ENCODE measurements at places on chromosomes 7 and 10. TPM values are rescaled to one million over a fixed set of nuclear protein-coding genes. Genes with fewer than 3 reads are reported as not detected.

GRCh38 chr10:96832721-96833219 is 672 bp downstream of the LCOR start:
- peak; percentile 44 for DNase-seq

- DNase-seq = no peak
Measured at GRCh38 chr10:19048891-19049290, 290 bp downstream of the MALRD1 start.

DNA sequence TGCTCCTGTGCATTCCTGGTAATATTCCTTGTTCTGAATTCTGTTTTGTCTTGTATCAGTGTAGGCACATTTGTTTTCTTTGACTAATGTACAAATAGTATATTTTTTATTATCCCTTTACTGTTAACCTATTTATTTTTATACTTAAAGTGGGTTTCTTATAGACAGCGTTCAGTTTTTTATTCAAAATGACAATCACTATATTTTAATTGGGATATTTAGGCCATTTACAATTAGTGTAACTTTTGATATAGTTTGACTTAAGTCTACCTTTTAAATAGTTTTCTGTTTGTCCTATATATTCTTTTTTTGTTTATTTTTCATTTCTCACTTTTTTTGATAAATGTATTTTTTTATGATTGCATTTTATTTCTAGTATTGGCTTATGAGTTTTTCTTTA is 219.8 kb downstream of the DNAJB9 start:
- DNase-seq = no peak

DNA sequence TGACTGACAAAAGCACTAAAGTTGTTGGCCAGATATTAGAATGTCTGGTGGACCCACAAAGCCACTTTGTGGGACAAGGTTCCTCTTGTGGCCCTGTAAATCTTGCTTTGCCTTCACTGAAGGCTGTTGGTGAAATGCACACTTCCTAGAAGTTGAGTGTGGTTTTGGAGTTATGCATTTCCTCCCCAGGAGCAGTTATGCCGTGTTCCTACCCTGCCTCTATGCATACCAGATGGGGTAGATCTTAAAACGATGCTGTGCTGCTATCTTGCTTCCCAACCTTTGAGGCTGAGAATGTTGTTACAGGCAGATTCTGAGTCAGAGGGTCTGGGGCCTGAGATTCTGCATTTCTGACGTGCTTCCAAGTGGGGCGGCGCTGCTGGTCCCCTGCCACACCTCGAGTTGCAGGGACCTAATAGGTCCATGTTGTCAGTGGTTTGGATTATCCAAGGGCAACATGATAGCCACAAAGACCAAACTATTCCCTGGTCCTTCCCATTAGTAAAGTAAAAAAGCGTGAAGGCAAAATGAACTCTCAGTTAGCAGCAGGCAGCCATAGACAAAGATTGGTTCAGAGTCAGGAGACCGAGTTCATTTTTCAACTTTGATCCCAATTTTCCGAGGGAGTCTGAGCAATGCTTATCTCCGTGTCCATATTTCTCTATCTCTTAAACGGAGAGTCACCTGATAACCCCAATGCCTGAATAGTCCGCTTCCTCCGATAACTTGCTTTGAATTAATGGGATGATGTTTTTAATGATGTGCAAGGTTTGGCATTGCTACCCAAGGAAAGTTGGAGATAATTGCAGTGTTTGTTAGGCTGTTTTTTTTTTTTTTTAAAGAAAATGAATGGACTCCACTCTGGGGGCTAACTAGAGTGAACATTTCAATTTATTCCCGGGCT is 55.8 kb downstream of the CDHR3 start:
- no peak for DNase-seq

GRCh38 chr10:115981081-115981480 is 291.9 kb downstream of the GFRA1 start:
- no peak for DNase-seq

DNA sequence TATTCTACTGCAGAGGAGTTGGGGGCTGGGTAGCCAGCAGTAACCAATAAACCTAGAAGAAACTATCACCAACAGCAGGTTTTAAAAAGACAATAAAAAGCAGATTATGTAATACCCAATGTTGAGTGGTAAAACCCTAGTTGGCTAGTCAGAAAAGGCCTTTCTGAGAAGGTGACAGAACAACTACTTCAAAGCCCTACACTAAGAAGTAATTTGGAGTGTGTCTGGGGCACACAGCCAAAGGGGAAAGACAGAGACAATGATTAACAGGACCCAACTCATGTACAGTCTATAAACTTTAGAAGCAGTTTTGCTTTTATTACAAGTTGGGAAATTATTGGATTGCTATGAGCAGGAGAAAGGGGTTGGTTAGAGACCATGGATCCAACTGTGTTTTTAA is 77.2 kb upstream of the TMEM106B start:
- DNase-seq = no peak

GRCh38 chr7:88044069-88044468 is 110.0 kb downstream of the ADAM22 start:
- no peak for DNase-seq

DNA sequence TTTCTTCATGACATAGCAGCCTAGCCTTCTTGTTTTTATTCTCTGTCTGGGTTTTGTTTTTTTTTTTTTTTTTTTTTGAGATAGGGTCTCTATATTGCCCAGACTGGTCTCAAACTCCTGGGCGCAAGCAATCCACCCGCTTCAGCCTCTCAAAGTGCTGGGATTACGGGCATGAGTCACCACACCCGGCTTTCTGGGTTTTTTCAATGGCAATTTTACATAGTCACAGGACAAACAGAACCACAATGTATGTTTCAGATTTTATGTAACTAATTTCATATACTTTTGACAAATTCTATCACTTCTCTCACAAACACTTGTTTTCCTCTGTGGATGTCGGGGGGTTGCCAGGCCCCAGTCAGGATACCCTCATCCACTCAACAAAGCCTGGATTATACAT is 16.5 kb downstream of the DOCK4 start:
- DNase-seq = no peak

DNA sequence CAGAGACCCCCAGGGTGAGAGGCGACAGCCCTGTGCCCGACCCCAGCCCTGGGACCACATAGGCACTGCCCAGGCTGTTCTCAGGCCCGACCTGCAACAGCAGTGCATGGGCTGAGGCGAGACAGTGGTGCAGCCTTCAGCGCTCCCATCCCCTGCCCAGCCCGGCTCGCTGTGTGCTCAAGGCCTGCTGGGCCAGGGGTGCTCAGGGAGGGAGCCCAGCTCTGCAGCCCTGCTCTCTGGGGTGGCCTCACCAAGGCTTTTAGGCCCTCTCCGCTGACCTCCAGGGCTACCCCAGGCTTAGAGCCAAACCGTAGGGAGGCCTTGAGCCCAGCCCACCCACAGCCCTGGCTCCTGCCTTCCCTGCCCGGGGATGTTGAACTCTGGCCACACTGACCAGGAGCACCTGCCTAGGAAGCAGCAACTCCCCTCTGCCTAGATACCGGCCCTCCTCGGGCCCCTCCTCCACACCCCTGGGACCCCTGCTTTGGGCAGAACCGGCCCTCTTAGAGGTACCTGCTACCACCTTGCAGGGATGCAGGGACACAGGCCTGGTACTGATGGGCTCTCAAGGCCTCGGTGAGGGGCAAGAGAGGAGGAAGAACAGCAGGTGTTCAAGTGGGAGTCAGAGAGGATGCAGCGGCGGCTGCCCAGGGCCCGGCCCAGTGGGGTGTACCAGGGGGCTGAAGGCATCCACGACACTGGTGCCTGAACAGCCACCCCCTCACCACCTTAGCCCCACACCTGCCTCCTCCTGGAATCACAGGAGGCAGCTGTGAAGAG is 231.5 kb downstream of the ELFN1 start:
- no peak for DNase-seq

- no peak for DNase-seq
Measured at GRCh38 chr10:131847241-131847783, 53.5 kb upstream of the PPP2R2D start.

DNA sequence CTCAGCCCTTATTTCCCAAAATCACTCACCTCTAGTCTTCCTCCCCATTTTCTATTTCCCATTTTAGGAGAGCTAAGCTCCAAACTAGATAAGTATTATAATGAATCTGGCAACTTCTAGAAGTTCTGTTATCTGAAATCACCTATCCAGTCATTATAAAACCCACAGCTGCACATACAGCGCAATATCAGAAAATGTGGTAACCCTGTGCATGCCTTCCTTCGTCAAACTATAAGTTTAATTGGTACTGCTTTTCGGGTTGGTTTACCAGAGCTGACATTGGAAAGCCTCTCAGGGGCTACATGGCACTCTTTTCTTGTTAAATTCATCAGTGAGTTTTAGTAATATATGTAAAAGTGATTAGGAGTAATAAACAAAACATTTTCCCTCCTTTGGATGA is 1.6 kb downstream of the LAMB4 start:
- DNase-seq = no peak

DNA sequence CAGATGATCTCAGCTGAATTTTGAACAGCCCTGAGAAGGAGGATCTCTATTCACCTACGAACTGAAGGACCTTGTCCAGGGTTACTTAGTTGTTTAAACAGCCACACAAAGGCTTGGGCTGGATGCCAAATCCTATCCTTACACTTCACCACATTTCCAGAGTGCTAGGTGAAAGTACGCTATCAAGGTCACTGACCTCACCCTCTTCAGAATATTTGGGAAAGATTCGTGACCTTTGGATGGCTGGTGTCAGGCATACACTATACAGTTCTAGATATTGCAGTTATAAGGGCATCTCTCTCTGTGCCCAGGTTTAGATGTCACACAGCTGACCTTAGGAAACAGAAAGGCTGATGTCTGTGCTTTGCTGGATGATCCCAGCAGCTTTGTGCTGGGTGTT is 61.2 kb upstream of the ABLIM1 start:
- DNase-seq = no peak

- no peak for DNase-seq
Measured at GRCh38 chr10:15787426-15787825, 67.7 kb upstream of the ITGA8 start.

GRCh38 chr7:130385600-130386066 is 5.3 kb downstream of the CPA1 start:
- no peak for DNase-seq

DNA sequence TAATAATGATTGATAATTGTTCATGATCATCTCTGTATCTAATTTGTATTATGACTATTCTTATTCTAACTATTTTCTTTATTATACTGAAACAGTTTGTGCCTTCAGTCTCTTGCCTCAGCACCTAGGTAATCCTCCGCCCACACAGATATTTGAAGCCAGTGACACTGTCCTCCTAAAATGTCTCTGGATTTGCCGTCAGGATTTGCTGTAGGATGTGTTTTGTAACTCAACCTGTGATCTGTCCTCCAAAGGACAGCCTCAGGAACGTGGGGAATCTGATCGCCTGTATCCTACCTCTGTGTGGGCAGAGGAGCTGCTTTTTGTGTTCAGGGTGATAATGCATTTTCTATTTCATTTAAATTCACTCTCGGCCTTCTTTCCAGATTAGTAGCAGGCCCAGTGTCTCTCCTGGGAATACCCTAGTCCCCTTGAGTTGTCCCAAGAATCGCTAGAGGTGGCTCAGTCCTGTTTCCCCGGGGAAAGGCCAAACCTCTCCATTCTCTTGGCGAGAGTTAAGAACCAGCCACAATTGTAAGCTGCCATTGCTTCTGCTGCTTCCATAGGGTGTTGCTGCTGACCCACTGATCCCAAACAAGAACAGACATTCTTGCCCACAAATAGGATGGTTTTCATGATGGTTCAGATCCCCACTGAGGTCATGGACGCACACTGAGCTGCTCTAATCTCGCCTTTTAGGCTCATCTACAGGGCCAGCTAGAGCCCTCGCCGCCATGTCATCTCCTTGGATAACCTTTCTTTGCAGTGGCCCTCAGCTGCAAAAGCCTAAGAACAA is 136.2 kb upstream of the KCNMA1 start:
- no peak for DNase-seq

DNA sequence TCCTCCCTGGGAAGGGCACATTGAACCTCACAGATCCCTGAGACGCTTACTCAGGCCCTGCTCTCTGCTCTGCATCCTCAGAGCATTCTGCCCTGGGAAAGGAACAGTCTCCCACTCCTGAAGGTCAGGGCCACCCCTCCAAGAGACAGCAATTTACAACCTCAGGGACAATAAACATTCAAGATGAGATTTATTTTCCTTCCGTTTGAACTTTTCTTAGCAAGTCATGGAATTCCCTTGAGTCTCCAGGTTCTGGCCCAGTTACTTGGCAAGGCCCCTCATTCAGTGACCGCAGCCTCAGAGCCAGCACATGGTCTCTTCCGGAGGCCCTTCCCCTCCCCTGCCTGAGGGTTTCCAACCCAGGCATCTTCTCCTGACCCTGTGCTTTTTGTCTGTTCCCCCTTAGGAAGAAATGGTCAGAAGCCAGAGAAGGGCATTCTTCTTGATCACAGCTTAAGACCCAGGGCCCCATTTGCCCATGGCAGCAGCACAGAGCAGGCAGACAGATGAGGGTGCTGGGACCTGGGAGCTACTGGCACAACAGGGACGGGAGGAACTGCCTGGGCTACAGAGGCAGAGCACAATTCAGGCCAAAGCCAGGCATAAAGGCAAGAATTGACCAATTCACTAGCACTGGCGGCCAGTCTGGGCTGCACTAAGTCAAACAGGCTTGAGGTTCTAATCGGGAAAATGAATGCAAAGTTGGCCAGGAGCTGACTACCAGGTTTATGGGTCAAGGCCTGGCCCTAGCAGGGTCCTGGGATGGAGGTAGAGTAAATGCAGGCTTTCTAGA is 56.7 kb downstream of the VSTM4 start:
- DNase-seq = no peak

GRCh38 chr10:102120142-102120990 is at the start of gene LDB1:
Gene LDB1, minus strand, starts transcription at chr10:102120368. Its CDS starts 258 bp downstream, at chr10:102120110.
- DNase-seq = peak; percentile 54

- DNase-seq = no peak
Measured at GRCh38 chr7:155739538-155740143, 72.6 kb downstream of the SHH start.

TMEM213 gene
- total RNA-seq = not detected

STEAP1B gene
- 10.9 TPM for total RNA-seq

ECHDC3 gene
- 16.7 TPM for total RNA-seq

IDI2 gene
- not detected for total RNA-seq

HMX3 gene
- total RNA-seq = not detected

TFAM gene
- 25.8 TPM for total RNA-seq

RHEB gene
- 52.7 TPM for total RNA-seq

TMEM236 gene
- 0.38 TPM for total RNA-seq

PLCE1 gene
- 1.0 TPM for total RNA-seq

CALHM3 gene
- not detected for total RNA-seq

Measured in dermis microvascular lymphatic vessel endothelial cell (primary cell).